Purkinje cell (primary cell): ENCODE measurements at places on chromosomes 3 and 15. TPM values are rescaled to one million over a fixed set of nuclear protein-coding genes. Genes with fewer than 3 reads are reported as not detected.

The TRPC1 gene
- 16.1 and 30.1 TPM in 2 replicates for polyA plus RNA-seq

The GOLGA8J gene
- polyA plus RNA-seq: not detected in 2 replicates

The SST gene
- polyA plus RNA-seq: 178 TPM in 1 of 2 replicates, not detected in the other

The PLSCR5 gene
- polyA plus RNA-seq: not detected in 2 replicates

The MTHFS gene
- 23.3 and 35.2 TPM in 2 replicates for polyA plus RNA-seq

The PIGBOS1 gene
- polyA plus RNA-seq: 35.2 and 44.2 TPM in 2 replicates

The ZPLD1 gene
- not detected in 2 replicates for polyA plus RNA-seq

The ARNT2 gene
- polyA plus RNA-seq: 6.2 and 11.4 TPM in 2 replicates

The TMEM108 gene
- polyA plus RNA-seq: 52.7 and 68.5 TPM in 2 replicates

The FANCI gene
- 1.7 and 3.2 TPM in 2 replicates for polyA plus RNA-seq

The GOLGA8M gene
- not detected in 2 replicates for polyA plus RNA-seq

The ACOX2 gene
- 1.3 and 2.4 TPM in 2 replicates for polyA plus RNA-seq
